Activated T-cell treated with anti-CD3 and anti-CD28 coated beads, Interleukin-2, amount 50 U/mL, for 48 hours (primary cell): ENCODE measurements at places on chromosomes 13 and 19.

DNA sequence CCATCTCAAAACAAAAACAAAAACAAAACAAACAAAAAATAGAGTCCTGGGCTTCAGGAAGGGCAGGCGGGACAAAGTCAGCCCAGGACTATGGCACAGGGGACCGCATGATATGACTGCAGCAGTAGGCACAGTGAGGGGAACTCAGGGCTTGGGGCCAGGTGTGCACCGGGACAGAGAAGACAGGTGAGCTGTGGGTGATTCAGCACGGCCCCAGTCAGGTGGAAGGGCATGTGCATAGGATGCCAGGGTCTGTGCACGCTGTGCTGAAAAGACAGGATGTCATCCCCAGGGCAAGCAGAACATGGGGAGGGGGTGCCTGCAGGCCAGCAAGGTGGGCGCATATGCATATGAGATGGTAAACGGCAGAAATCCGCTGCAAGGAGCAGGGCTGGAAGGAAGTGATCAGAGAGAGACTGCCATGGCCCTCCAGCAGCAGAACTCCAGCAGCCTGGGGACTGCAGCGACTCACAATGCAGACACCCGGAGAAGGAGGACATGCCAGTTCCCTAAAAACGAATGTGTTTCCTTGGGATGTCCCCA, 15.0 kb downstream of the EPS15L1 start:
- DNase-seq = no peak

DNA sequence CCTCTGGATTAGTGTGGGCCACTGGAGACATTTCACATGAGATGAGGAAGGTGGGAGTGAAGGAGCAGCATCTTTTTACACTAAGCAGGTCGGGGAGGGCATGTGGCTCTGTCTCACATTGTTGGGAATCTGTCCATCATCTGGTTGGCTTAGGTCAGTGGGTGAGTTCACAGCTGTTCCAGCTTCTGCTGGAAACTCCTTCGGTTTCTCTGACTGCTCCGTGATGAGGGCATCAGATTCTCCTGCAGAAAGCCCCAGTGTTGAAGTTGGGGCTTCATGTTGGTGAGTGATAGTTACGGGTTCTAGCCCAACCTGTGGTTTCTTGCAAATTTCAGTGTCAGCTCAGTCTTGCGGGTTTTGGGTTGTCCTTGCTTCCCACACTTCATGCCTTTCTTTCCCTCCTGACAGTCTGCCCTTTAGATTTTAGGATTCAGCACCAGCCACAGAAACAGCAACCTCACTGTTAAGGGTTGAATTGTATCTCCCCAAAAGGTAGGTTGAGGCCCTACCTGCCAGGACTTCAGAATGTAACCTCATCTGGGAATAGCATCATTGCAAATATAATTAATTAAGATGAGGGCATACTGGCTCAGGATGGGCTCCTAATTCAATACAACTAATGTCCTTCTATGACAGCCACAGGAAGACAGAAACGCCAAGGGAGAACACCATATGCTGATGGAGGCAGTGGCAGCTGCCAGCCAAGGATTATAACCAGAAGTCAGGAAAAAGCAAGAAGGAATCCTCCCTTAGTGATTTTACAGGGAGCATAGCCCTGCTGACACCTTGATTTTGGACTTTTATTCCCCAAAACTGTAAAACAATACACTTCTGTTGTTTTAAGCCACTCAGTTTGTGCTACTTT, 7.6 kb upstream of the ALOX5AP start:
- no peak for DNase-seq

DNA sequence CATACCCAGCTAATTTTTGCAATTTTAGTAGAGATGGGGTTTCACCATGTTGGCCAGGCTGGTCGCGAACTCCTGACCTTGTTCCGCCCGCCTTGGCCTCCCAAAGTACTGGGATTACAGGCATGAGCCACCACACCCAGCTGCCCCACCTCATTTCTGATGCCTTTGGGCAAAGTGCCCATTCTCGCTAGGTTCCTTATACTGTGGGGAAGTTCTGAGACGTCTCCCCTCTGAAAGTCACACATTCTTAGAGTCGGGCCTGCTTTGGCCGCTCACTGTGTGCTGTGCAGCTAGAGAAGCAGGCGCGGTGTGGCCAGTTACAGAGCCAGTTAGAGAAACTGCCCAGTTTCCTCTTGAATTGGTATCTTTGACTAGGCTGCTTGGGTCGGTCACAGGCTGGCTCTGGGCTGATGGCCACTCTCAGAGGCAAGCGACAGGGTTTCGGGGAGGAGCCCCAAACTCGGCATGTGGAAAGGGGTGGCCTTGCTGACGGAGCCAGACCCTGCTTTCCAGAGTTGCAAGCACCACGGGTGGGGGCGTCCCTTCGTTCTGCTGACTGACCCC, 18.0 kb downstream of the PRAM1 start:
- no peak for DNase-seq

DNA sequence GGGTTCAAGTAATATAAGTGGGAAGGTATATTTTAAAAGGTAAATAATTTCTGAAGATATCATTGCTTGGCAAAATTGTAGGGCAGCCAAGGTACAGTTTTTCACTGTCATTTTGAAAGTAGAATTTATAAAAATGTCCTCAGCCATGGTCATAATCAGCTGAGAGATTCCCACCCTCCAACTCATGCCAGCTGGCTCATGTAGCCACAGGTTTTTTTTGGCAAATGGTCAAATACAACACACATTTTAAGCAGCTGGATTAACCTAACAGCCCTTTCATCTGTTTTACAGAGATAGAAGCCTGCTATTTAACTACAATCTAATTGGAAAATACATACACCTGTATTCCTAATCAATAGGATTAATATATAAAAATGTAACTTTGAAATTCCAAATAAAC, 619.2 kb upstream of the SGCG start:
- no peak for DNase-seq

DNA sequence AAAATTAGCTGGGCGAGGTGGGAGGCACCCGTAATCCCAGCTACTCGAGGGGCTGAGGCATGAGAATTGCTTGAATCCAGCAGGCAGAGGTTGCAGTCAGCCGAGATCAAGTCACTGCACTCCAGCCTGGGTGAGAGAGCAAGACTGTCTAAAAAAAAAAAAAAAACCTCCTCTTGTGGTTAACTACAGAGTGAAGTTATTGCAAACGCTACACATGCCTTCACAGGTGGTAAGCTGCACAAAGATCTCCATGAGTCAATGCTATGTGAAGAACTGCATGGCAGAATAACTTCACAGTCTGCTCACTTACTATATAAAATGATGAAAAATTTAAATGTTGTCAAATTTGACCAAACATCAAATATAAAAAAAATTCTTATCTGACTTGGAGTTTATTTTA, 436.8 kb downstream of the FGF14 start:
- no peak for DNase-seq

DNA sequence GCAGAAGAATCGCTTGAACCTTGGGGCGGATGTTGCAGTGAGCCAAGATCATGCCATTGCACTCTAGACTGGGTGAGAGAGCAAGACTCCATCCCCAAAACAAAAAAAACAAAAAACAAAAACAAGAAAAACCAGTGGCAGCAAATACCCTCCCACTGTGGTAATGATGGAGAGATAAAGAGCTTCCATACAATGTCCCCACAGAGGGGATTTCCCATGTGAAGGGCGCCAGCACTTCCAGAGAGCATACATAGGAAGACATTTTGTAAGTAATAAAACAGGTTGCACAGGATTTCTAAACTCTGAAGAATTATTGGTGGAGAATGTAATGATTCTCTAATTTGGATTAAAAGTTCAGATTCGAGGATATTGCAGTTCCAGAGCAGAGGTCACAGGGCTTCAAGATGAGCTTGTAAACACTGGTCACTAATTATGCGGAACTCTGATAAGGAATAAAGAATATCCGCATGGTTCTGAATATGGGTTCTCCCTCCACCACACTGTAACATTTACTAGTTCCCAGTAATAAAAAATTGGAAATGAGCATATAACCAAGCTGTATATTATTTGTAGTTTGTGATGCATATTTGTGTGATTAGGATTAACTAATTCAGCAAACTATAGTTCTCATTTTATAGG, 290.1 kb upstream of the SLC10A2 start:
- no peak for DNase-seq

GRCh38 chr13:42181381-42181953, 90.5 kb upstream of the AKAP11 start:
- no peak for DNase-seq
